CD4-positive, CD25-positive, alpha-beta regulatory T cell (primary cell): ENCODE measurements at places on chromosomes 6 and 20. TPM values are rescaled to one million over a fixed set of nuclear protein-coding genes. Genes with fewer than 3 reads are reported as not detected.

Gene PRICKLE4
- polyA plus RNA-seq = not detected

Gene ZC3H12D
- 9.2 TPM for polyA plus RNA-seq

Gene C20orf144
- not detected for polyA plus RNA-seq

Gene SIGLEC1
- not detected for polyA plus RNA-seq

Gene YWHAB
- 567 TPM for polyA plus RNA-seq

Gene WFDC5
- not detected for polyA plus RNA-seq

Gene RAD21L1
- not detected for polyA plus RNA-seq

Gene SULF2
- 0.80 TPM for polyA plus RNA-seq
